ENCODE measurements at places on chromosomes 6 and 20.
A peak's percentile ranks its signal among the peaks of the same experiment; 100 is the strongest.

GRCh38 chr6:20572288-20572687 is 38.0 kb downstream of the CDKAL1 start:
- DNase-seq = no peak

- no peak for DNase-seq
These were observed 11.3 kb downstream of the SLC16A10 start for GRCh38 chr6:111098597-111098996.

GRCh38 chr6:56716229-56716628 is 73.5 kb upstream of the DST start:
- DNase-seq = peak; percentile 34

- DNase-seq = no peak
These were observed 16.2 kb downstream of the TNXB start for GRCh38 chr6:32092760-32093497.

GRCh38 chr6:107495196-107495643 is 5.3 kb downstream of the SOBP start:
- no peak for DNase-seq

- DNase-seq = no peak
These were observed 6.8 kb downstream of the NOX3 start for GRCh38 chr6:155448668-155449449.

- DNase-seq = no peak
These were observed 15.4 kb downstream of the FBXL4 start for GRCh38 chr6:98932381-98932780.

DNA sequence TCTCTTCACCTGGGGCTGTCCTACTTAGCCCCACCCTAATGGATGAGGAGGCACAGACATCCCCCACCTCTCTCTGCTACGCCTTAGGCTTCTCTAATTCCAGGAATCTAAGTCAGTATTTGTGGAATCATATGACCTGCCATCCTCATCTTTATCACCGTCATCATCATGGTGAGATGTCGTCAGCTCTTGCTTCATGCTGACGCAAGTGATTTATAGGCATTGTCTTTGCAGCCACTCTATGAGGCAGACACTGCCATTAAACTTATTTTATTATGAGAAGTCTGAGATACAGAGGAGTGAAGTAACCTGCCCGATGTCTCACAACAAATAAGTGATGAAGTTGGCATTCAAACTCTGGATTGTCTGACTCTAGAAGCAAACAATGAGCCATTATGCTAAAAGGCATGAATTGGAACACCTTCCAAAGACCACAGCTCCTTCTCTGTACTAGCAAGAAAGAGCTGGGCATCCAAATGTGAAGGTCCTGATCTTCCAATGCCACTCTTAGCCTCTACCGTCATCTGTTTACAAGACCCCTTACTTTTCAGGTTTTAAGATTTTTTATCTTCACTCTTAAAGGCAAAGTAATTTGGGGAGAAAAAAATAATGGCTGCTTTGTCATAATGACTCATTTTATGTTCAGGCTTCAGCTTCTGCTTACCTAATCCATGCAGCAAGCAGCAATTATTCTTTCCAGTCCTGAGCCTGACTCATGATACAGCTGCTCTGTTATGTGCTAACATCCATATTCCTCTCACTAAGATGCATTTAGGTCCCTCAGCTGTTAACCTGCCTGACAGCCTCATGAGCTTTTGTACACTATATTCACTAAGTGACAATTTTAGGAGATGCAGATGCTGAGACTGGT is 113.7 kb upstream of the BCLAF1 start:
- peak; percentile 76 for DNase-seq

GRCh38 chr6:71468841-71469700 is 180.5 kb downstream of the OGFRL1 start:
- DNase-seq = peak; percentile 94

DNA sequence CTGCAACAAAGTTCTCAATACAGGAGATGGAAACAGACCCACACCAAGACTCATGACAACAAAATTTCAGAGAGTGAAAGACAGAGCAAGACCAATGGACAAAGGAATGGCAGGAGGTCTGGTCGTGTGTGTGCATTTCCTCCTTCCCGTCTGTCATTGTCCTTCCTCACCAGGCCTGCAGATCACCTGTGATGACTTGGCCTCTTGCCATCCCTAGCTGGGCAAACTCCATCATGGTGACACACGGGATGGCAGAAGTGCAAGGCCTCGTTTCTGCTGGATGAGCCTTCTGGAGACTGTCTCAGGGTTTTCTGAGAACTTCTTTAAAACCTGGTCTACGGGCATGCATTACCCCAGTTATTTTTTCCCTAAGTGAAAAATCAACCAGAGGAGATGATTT is 49.2 kb downstream of the RPP21 start:
- no peak for DNase-seq

- DNase-seq = no peak
These were observed 202.1 kb upstream of the EPHA7 start for GRCh38 chr6:93621442-93621841.

DNA sequence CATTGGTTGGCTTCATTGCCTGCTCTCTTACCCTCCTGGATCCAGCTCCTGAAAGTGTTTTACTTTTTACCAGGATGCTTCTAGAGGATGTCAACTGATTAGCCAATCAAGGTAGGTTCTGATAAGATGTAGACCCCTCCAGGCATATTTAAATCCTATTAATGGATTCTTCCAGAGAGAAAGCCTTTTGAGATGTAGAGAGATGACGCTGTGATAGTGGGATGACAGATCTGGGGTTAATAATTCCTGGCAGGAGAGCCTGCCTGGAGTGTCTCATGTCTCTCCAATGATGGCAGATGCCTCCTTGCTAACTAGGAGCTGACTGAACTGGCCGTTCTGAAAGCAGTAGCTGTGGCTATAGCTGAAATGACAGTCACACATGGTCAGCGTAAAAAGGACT is 116.9 kb upstream of the DTNBP1 start:
- DNase-seq = no peak

- no peak for DNase-seq
These were observed 73.2 kb downstream of the NPEPL1 start for GRCh38 chr20:58765780-58766179.

- no peak for DNase-seq
These were observed 91.8 kb downstream of the REPS1 start for GRCh38 chr6:138896104-138896756.

- peak; percentile 46 for DNase-seq
These were observed 50.9 kb downstream of the KCNS1 start for GRCh38 chr20:45049904-45050471.
